Anterior cingulate cortex (tissue), 58 donors: ENCODE measurements at places on chromosomes 11 and 22.

DNA sequence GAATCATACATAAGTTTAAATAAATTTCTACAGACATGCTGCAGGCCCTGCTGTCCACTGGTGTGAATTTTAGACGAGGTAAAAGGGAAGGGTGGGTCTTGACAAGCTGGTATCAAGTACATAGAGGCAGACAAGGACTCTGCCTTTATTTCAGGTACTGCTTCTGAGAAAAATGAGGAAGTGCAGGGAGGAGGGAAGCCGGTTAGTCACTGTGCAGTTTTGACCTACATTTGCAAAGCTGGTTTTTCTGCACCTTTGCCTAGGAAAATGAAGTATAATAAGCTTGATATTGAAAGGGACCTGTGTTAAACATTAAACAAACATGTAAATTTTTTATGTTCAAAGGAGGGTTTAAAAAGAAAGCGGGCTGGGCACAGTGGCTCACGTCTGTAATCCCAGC lies 24.6 kb downstream of the TMEM45B start:
- no peak for DNase-seq

GRCh38 chr22:46678785-46679700 lies 58.9 kb downstream of the GRAMD4 start:
- no peak for DNase-seq

DNA sequence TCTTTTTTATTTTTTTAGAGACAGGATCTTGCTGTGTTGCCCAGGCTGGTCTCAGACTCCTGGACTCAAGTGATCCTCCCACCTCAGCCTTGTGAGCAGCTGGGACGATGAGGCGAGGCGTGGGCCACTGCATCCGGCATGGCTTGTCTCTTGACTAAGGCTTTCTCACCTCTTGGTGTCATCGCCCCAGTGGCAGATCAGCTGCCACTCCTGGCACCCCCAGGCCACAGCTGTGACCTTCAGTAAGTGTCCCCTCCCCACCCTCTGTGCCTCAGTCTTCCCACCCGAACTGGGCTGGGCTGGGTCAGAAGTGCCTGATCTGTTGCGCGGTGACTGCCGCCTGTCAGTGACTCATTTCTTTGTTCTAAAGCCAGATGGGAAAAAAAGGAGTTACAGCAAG lies 3.6 kb downstream of the SYNGR1 start:
- no peak for DNase-seq

DNA sequence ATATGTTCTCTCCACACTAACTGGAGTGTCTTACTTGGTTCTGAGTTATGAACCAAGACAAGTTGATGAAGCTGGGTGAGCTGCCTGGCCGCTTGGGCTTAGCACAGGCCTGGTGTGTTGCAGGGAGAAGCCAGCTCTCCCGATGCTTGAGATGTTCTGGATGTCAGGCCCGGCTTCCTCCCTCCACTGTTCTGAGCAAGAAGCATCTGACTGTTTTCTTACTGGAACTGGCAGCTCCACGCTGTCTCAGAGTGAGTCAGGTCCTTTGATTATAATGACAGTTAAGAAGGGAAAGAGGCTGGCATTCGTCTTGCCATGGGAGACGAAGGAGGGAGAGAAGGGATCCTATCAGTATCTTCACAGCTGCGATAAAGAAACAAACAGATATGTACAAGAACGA lies 46.5 kb upstream of the CRTAM start:
- DNase-seq = no peak

GRCh38 chr11:107683807-107684206 lies 28.0 kb downstream of the SLN start:
- DNase-seq = no peak

- no peak for DNase-seq
Observed at GRCh38 chr11:68042219-68043028, 3.6 kb downstream of the TCIRG1 start.

GRCh38 chr11:10526974-10527918 lies 13.7 kb downstream of the RNF141 start:
- DNase-seq = peak; percentile 22

GRCh38 chr22:30607939-30608338 lies 965 bp downstream of the TCN2 start:
- no peak for DNase-seq

DNA sequence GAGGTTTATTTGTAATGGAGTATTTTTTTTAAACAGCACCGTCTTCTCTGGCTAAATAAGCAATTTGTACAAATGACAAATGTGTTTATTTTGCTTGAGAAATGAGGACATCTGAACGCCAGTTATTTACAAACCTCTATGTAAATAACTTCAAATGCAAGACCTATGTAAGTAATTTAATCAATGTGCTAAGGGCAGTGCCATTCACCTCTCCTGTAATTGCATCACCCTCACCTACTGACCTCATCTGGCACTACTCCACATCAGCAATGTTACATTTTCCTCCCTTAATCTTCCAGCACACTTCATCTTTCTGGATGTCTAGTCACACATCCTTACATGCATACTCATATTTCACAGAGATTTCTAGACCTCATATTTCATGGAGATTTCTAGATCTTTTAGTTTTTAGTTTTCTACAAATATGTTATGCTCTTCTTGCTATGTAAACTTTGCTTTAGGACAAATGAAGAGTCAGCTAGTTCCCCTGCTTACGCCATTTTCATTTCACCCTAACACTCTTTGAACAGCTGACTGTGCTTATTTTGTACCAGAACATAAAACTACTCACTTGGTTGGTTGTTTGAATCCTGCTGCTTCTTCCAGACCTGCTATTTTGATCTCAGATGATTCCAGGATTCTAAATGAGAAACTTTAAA lies 238.6 kb downstream of the GRM5 start:
- DNase-seq = no peak

DNA sequence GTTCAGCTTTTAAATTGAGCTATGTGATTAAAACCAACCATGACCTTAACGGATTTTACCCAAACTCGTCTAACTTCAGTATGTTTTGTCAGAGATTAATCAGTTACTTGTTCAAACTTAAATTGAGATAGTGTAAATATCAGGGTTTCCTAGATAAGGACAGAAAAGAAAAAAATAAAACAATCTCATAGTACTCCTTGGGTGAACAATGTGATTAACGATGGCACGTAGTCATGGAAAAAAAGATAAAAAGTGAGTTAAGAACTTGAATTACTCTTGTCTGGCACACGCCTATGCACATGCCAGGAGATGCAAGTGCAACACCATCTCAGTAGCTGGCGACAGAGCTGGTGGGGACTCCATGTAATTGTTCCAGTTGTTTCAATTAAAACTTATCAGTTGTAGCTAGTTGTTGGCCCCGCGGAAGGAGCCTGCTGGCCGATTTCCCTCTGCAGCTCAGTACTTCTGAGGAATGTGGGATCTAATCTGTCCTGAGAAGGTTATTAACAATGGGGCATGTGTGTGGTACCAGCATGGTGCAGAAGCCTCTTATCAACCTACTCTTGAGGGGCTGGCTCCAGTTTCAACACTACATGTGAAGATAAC lies 3.0 kb downstream of the RASSF10 start:
- DNase-seq = no peak

GRCh38 chr22:22716136-22716665 lies 71.8 kb downstream of the GGTLC2 start:
- no peak for DNase-seq

DNA sequence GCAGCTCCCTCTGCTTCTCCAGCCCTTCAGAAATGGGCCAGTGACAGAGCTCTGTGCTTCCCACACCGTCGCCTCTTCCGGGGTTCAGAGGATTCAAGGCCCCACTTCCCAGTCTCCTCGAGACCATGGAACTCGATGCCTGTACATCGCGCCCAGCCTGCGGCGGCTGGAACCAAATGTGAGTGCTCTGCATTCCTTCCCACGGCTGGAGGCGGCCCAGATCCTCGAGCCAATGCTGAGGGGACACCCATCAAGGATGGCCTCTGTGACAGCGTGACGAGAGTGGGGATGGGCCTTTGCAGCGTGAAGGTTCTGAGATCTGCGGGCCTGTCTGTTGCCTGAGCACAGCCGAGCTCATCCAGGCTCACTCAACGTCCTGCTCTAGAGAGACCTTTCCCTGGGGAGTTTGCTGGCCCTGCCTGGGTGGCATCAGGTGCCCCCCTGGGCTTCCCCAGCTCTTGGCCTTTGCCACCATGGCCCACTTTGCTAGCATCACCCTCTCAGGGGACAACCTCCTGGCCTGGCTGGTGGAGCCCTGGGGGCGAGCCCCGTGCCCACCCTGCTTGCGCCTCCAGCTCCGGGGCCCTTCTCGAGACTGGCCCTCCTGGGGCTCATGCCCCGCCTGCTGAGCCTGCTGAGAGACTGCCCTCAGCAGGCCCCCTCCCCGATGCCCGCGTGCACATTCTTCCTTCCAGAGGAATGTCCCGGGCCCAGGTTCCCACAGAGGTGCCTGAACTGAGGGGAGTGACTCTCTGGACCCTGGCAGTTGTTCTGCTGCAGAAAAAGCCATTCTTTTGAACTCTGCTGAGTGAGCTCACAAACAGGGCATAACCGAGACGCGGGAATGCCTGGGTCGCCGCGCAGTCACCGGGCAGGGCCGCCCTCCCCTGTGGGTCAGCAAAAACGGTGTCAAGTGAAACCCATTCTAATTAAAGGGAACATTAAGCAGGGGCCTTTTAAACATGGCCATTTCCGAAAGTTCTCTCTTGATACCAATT lies 7.3 kb upstream of the MYEOV start:
- DNase-seq = no peak

- no peak for DNase-seq
Observed at GRCh38 chr22:32619614-32620426, 145.2 kb downstream of the FBXO7 start.

DNA sequence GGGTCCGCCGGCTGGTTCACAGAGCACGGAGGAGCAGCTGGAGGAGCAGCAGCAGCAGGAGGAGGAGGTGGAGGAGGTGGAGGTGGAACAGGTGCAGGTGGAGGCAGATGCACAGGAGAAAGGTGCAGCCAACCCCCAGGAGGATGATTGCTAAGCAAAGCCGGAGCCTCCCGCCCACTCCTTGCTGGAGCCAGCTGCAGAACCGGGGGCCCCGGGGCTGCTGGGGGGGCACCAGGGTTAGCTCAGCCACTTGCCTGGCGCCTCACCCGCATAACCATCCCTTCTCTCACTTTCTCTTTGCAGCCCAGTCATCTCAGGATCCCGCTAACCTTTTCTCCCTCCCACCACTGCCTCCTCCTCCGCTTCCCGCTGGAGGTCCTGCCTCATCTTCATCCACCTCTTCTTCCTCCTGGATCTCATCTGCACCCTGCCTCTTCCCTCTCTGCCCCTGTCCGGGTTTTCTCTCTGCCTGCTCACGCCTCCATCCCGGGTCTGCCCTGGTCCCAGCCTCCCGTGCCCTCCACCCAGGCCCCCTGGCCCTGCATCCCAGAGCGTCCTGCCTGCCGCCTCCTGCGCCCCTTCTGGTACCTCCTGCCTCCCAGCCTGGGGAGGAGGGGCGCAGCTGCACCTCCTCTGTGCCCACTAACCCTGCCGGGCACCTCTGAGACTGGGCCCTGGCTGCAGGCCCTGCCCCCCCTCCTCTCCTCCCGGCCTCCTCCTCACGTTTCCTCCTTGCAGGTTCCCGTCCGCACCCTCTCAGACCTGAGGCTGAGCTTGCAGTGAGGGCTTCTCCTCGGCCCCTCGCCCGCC lies 9.5 kb downstream of the KCTD17 start:
- DNase-seq = no peak

DNA sequence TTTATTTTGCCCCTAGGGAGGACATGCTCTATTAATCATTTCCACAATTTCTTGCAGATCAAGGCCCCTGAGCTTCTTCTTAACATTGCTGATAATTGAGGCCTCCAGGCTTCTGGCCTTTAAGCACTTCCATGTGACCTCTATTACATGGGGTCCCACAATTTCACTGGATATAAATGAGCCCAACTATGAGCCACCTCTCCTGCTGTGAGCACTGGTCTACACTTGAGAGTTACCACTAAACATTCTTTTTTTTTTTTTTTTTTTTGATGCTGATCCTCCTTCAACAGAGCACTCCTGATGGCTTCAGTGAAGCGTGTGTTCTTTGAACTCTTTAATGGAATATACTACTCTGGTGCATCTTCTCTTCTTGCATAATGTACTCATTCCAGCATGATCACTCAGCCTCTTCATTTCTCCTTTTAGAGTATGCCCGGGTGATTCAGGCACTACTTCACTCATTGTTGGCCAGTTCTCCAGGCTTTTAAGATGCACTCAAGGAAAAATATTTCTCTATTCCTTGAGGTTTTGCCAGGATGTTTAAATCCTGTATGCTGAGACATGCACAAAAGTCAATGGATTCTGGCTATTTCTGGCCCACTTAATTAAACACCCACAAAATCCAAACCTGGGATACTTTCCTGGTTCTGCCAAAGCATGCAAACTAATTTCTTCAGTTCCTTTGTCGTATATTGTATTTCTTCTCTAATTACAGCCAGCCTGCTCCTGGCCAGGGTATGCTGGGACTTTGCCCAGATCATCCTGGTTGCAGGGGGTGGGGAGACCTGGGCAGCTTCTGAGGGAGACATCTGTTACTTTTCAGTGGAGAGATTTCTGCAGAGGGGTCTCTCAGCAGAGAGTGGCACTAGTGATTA lies 257.8 kb upstream of the LUZP2 start:
- no peak for DNase-seq

- no peak for DNase-seq
Observed at GRCh38 chr11:2511421-2512369, 66.9 kb downstream of the KCNQ1 start.

DNA sequence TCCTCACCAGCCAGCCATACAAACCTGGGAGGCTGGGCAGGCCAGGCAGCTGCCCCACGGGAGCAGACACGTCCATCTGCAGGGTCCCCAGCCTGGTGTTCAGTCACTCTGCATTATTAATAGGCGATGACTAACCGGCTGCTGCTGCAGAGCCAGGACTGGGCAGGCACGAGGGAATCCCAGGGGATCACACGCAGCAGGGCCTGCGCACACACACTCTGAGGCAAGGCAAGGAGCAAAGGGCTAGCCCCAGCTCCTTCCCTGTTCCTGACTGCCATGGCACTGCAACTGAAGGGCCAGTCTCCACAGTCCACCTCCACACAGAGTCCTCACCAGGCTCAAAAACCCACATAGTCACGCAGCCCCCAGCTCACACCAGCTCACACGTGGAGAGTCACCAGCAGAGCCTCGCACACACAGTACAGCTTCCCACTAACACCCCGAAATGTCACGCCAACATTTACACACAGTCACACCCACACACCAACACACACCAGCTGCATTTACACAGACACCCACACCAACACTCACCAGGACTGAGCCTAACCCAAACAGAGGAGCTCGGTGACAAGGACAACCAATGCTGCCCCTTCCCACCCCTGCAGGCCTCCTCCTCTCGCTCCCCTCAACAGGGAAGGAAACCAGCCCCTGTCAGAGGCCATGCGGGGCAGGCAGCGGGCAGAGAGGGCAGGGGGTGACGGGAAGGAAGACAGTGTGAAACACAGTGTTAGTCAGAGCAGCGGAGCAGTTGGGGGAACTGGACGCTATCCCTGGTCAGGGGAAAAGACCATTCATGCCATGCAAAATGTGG lies 47.3 kb downstream of the NRXN2 start:
- peak; percentile 65 for DNase-seq
